Activated CD8-positive, alpha-beta memory T cell treated with anti-CD3 and anti-CD28 coated beads, Interleukin-2, amount 10 ng/mL, durations not matched to agents 7 days and 5 days (primary cell): ENCODE measurements at places on chromosomes 6 and 20. TPM values are rescaled to one million over a fixed set of nuclear protein-coding genes. Genes with fewer than 3 reads are reported as not detected.

GRCh38 chr6:91486200-91486599 lies 899.3 kb upstream of the MAP3K7 start:
- H3K27ac ChIP-seq, result no peak overlapping the region
- no peaks in the 10 kb centered on the region for H3K4me1 ChIP-seq
- no peak for DNase-seq
- H3K4me3 ChIP-seq, result no peak overlapping the region
- no peaks in the 10 kb centered on the region for H3K27me3 ChIP-seq
- no peaks in the 10 kb centered on the region for H3K36me3 ChIP-seq

DNA sequence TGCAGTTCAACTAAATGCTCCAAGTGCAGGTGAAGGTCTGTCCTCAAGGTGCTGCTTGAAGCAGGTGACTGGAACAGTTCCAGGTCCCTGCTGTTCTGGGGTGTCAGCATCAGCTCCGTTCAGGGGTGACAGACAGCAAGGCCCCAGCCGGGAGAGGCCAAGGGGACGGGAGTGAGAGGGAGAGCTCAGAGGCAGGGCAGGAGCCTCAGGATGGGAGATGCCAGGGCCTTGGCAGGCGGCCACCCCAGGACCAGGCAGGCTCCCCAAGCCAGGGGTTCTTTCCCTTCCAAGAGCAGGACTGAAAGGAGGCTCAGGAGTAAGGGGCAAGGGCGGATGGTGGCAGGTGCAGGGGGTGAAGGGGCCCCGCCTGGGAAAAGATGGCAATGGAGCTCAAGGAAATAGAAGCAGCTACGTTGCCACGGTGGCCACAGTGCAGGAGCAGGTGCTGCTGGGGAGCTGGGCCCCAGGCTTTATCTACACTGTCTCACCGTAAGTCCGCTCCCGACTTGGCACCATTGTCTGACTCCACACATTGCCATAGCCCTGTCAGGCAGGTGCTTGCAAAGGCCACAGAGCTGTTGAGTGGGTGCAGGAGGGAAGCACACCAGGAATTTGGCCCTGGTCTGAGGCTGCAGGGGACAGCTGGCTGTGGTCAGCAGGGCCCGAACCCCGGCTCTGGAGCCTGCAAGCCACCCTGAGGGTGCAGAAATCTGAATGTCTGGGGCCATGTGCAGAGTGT lies 43.1 kb downstream of the ERMARD start:
- H3K27me3 ChIP-seq, result peaks cover 82% of the 10 kb centered on the region
- no peak overlapping the region for H3K27ac ChIP-seq
- no peak overlapping the region for H3K4me3 ChIP-seq
- H3K36me3 ChIP-seq, result no peaks in the 10 kb centered on the region
- DNase-seq, result peak; percentile 34
- peaks cover 14% of the 10 kb centered on the region for H3K4me1 ChIP-seq

STMND1 gene
- total RNA-seq, result not detected

GRCh38 chr20:63499338-63499969 lies 571 bp upstream of the EEF1A2 start:
- H3K4me3 ChIP-seq, result no peak overlapping the region
- no peaks in the 10 kb centered on the region for H3K36me3 ChIP-seq
- H3K27ac ChIP-seq, result no peak overlapping the region
- peaks cover 32% of the 10 kb centered on the region for H3K27me3 ChIP-seq
- no peak for DNase-seq

- no peaks in the 10 kb centered on the region for H3K36me3 ChIP-seq
- H3K4me3 ChIP-seq, result no peak overlapping the region
- H3K27me3 ChIP-seq, result peaks cover 24% of the 10 kb centered on the region
- DNase-seq, result no peak
Observed at GRCh38 chr6:25659633-25660368, 7.8 kb downstream of the SCGN start.

DNA sequence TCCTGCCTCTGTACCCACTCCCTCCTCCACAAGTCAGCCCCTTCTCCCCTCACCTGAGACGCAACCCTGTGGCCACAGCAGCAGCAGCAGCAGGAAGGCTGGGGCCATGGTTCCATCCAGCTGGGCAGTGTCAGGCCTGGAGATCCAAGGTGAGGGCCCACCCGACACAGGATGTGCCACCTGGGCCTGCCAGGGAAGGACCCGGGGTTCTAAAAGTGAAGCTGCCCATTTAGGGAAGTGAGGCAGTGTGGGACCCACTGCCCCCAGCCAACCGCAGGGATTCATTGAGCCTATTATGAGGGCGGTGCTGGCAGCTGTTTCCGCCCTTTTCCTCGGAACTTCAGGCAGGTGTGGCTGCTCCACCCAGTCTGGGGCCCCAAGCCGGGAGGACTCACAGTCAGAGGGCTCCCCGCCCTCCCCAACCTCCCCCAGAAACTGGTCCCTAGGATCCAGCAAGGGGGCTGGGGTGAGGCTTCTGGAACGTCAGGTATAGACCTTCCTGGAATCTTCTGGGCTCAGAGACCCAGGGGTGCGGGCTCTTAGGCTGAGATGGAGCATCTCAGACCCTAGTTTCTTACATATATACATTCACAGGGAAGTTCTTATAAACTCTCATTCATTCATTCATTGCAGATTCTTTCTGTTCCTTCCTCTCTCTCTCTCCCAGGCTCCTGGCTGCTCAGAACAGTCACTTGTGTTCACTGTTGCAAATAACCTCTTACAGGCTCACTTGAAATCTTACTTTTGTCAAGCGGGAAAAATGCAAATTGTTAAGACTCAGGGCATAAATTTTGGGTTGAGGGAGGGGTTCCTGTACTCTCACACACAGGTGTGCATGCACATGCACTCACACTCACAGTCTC lies at the start of gene TREML2:
Gene TREML2 (minus strand): TSS at position 249 of the 863 bp plus-strand sequence. CDS start 141 bp downstream, at position 108.
- peaks cover 10% of the 10 kb centered on the region for H3K36me3 ChIP-seq
- peaks cover 41% of the 10 kb centered on the region for H3K4me1 ChIP-seq
- peak within 1 kb of the TSS; percentile 43 for H3K4me3 ChIP-seq
- H3K27me3 ChIP-seq, result no peaks in the 10 kb centered on the region
- peak within 1 kb of the TSS; percentile 96 for H3K27ac ChIP-seq
- peak; percentile 55 for DNase-seq
